Lower lobe of right lung (tissue), 2 donors: ENCODE measurements at places on chromosomes 5 and 9. TPM values are rescaled to one million over a fixed set of nuclear protein-coding genes. Genes with fewer than 3 reads are reported as not detected.

The MLLT3 gene
- 18.0 TPM for total RNA-seq

The SPATA31A3 gene
- total RNA-seq: not detected

The NUTM2F gene
- total RNA-seq: not detected

The IL9 gene
- not detected for total RNA-seq

The NRG2 gene
- 1.6 TPM for total RNA-seq

The GPR150 gene
- total RNA-seq: 0.18 TPM

The MZB1 gene
- total RNA-seq: 7.8 TPM

The SKP2 gene
- total RNA-seq: 15.6 TPM

The SAPCD2 gene
- 0.86 TPM for total RNA-seq

The PROB1 gene
- 0.86 TPM for total RNA-seq

The ANKHD1 gene
- 133 TPM for total RNA-seq
